Frontal cortex (tissue), 4 donors: ENCODE measurements at places on chromosomes 12 and 14. TPM values are rescaled to one million over a fixed set of nuclear protein-coding genes. Genes with fewer than 3 reads are reported as not detected.

Gene RNASE2
- total RNA-seq: not detected

- DNase-seq: no peak
Observed at GRCh38 chr12:101920906-101921305, 43.5 kb downstream of the DRAM1 start.

Gene MUCL1
- not detected for total RNA-seq

DNA sequence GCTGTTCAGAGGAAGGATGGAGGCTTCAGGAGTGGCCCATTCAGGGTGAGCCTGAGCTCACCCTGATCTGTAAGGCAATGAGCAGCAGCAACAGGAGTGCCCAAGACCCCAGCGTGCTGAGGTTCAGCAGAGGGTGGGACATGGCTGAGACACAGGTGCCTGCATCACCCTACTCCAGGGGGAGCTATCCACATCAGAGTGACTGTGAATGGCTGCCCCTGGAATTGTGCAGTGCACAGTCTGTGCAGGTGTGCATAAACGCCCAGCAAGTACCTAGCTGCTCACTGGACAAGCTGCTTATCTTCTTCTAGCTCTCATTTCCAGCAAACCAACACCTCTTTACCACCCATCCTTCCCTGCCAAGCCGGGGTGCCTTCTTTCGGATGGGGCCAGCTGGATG, 140.6 kb upstream of the PRMT8 start:
- DNase-seq: no peak

DNA sequence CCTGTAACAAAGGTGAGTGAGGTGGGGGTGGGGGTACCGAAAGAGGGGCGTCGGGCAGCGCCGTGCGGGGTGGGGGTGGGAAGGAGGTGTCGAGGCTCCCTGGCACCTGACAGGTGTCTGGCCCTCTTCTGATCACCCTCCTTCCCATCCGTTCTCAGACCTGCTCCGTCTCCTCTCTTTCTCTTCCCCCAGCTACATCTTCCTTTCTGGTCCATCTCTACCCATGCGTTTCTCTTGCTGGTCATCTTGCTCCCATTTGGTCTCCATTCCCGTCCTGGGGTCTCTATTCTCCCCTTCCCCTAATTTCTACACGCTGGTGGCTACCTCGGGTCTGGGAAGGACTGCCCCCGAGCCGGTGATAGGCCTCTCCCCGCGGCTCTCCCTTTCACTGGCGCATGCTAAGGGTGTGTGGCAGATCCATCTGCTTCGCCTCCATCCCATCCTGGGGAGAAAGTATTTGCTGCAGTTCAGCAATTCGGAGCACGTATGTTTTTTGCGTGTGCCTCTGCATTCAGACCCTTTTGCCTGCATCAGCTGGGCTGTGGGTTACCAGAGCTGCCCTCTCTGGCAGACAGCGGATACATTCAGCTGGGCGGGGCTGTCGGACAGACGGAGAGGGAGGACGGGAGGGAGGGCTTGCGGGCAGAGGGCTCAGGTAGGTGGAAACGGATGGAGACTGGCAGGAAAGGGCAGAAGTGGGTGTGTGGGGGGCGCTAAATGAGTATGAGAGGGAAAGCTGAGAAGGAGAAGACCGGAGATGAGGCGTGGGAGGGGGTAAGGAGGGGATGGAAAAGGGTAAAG, 730 bp downstream of the CLSTN3 start:
- DNase-seq: peak; percentile 59

DNA sequence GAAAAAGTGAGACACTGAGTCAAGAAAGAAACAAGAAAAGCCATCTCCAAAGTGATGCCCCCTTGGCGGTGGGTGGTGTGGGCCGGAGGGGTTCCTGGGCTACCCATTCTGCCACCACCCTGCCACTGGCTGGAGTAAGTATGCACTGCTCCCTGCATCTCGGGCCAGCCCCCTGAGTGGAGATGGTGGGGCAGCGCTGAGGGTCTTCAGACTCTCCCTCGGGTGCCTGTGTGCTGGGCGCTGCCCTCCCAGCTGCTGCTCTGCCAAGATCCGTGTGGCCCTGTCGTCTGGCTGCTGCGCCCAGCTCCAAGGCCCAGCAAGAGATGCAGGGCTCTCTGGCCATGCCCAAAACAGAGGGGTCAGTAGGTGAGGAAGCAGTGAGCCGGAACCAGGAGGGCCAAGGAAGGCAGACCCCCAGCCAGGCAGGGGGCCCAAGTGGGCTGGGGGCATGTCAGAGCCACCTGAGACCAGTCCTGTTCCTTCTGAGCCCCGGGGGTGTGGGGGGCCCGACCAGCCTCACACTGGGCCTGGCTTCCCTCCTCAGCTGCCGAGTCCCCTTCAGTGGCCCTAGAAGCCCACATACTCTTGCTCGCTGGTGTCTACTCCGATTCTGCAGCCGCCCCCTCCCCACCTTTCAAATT, 5.2 kb downstream of the GPR132 start:
- DNase-seq: no peak

Gene LRRC10
- total RNA-seq: not detected

- no peak for DNase-seq
Observed at GRCh38 chr12:19624491-19624890, 185.2 kb downstream of the AEBP2 start.

DNA sequence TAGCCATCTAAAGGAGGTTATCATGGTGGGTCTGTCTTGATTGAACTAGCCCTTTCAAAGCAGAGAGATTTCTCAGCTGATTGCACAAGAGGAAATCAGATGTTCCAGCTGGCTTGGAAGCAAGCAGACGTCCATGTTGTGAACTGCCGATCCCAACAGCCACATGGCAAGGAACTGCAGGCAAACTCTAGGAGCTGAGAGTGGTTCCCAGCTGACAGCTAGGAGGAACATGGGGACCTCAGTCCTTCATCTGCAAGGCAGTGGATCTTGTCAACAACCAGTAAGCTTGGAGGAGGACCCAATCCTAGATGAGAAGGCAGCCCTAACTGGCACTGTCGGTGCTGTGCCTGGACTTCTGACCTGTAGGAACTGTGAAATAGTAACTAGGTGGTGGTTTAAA, 7.7 kb downstream of the ACVR1B start:
- DNase-seq: no peak

Gene FSCB
- total RNA-seq: not detected

DNA sequence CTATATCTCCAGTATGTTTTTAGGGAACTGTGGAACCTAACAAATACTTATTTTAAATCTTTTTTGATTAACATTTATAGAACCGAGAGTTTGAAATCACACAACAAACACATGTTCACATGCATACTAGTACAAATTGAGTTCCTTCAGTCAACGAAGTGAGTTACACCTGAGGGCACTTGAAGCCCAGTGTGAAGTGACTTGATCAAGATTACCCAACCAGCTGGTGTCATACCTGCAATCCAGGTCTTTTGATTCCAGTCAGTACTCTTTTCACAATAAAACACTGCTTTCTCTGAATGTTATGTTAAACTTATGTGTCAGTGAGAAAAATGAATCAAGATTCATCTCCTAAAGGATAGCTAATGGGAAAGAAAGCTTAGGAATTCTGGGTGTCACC, 35.2 kb downstream of the VRK1 start:
- DNase-seq: no peak

Gene CDC42BPB
- 64.0 TPM for total RNA-seq

Gene BDKRB1
- total RNA-seq: 0.41 TPM

DNA sequence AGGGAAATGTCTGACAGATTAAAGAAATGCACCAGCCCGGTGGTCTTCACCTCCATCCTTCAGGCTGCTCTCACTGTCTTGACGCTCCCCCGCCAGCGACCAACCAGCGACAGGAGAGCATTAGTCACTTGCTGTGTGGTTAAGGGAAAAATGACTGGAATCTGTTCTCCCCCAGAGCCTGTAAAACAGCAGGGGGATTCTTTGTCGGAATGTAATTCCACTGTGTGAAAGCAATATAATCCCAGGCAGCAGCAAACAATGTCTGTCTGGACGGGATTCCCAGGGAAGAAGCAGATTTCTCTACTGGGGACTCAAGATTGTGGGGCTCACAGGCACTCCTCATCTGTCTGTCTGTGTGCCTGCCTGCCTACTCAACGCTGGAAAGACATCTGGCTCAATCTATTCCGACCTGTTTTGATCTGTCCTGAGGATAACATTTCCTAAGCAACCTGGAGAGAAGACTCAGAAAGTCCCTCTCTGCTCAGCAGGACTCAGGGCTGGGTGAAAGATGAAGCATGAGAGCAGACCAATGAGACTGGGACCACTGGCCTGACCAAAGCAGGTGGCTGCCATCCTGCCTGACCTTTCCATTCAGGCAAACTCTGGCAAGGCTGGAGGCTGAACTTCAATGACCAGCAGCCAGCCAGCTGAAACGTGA, 54.6 kb downstream of the NUAK1 start:
- DNase-seq: no peak

DNA sequence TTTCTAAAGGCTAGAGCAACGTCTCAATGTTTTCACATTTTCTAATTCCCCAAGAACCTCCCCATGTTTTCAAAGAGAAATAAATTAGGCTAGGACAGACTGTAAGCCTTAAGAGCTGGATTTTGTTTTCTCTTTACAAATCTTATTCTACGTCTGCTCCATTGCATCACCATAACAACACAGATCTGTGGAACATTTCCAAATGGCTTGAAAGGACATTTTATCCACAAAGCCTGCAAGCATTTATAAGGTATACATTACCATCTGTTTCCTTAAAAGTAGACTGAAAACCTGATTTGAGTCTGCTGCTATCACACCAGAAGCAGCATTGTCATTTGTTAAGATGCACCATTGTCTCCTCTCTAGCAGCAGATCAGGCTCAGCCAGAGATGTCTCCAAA, 115.3 kb upstream of the PLEKHA5 start:
- DNase-seq: no peak

GRCh38 chr12:115763376-115763775, 514.1 kb downstream of the MED13L start:
- DNase-seq: no peak

GRCh38 chr14:105065280-105066228, at the start of gene GPR132:
TSS of gene GPR132 (minus strand) at chr14:105065430. CDS start at chr14:105055420, 10,010 bp downstream.
- no peak for DNase-seq

DNA sequence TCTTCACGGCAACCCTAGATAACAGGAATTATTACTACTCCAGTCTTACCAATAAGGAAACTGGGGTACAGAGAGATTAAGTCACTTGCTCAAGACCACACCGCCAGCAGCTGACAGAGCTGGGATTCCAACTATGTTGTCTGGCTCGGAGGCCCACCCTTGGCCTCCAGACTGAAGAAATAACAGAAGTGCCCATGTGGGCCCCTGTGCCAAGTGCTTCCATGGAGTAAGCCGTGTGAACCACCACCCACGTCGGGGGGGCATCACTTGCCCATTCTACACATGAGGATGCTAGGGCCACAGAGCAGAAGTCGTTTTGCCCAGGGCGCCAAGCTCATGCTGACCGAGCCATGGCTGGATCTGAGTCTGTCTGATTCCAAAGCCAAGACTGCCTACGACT, 926 bp upstream of the CMKLR1 start:
- no peak for DNase-seq
